Osteoblast (primary cell): ENCODE measurements at places on chromosomes 5 and 9.

DNA sequence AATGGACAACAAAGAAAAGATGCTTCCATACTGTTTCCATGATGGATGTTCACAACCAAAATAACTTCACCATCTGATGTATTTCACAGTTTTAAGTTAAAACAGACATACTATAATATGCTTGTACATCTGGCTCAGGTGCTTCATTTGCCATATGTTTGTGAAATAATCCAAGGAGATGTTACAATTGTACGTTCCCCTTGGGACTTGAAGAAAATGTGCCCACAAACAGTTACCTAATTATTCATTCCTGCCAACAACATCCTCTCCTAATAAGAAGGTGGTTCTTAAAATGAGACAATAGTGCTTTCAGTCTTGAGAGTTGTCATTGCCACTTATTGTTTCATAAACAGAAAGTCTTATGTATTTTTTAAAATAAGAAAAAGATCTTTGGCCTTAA is 33.1 kb upstream of the SMARCA2 start:
- DNase-seq = no peak

GRCh38 chr5:65900746-65901145 is 25.6 kb upstream of the ERBIN start:
- DNase-seq = no peak

- no peak for DNase-seq
Measured at GRCh38 chr9:83238871-83239640, 176.1 kb upstream of the RASEF start.

GRCh38 chr9:892123-892522 is 50.6 kb downstream of the DMRT1 start:
- no peak for DNase-seq

DNA sequence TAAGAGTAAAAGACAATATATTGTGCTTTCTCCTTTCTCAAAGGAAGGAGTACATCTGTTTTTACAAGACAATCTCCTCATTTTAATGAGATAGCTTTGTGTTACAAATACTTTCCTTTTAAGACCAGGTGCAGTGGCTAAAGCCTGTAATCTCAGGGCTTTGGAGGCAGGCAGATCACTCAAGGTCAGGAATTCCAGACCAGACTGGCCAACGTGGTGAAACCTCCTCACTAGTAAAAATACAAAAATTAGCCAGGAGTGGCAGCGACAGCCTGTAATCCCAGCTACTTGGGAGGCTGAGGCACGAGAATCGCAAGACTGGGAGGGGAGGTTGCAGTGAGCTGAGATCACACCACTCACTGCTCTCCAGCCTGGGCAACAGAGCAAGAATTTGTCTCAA is 11.8 kb downstream of the TMEM161B start:
- no peak for DNase-seq

- DNase-seq = no peak
Measured at GRCh38 chr9:35254237-35254636, 92.4 kb downstream of the UNC13B start.

DNA sequence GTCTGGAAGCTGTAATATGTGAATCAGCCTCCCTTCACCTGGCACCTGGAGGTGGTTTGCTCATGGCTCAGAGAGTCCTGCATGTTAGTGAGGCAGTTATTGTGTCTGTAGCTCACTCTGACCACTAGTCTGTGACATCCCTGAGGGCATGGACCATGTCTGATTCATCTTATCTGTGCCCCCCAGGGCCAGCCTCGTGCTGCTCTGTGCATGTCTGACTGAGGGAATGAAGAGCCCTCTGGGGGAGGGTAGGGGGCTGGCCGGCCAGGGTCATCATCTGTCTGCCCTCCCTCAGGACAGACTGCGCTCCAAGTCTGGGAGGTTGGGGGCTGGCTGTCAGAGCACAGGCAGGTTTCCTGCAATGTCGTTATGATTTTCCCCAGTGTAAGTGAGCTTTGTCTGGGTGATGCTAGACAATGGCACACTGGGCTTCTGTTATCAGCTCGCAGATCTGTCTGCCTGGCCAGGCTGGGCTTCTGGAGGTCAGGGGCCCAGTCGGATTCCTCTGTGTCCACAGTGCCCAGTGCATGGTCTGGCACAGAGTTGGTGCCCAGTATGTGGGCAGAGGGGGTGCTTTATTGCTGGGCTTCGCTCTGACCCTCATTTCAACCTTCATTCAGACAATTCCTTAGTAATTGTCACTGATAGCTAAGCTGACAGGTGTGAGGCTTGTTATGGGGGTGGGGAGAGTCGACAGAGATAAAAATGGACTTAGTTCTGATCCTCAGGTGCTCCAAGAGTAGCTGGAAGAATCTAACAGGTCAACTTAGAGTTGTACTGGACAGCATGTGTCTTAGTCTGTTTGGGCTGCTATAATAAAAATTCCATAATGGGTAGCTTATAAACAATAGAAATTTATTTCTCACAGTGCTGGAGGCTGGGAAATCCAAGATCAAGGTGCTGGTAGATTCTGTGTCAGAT is 85.7 kb upstream of the SHB start:
- DNase-seq = peak; percentile 34

GRCh38 chr5:91283899-91284298 is 99.2 kb downstream of the ARRDC3 start:
- DNase-seq = peak; percentile 52

GRCh38 chr5:9692576-9692975 is 62.4 kb upstream of the TAS2R1 start:
- no peak for DNase-seq

- DNase-seq = peak; percentile 43
Measured at GRCh38 chr5:167639766-167640165, 651.7 kb upstream of the WWC1 start.

GRCh38 chr9:119667163-119667562 is 297.9 kb upstream of the BRINP1 start:
- peak; percentile 11 for DNase-seq

DNA sequence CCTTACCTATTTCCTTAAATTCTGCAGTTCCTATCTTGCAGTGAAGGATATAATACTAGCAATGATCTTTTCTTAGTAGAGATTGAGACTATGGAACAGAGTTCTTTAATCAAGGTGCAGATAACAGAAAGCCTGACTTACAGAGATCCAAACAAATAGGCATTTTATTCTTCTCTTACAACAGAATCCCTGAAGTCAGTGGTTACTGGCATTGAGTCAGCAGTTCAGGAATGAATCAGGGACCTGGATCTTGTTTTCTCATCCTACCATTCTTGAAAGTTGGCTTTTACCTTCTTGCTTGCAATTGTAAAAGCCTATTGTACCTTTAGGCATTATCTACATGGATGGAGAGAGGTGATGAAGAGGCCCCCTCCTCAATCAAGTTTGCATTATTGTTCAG is 47.5 kb upstream of the TLE4 start:
- no peak for DNase-seq

GRCh38 chr9:114390952-114391351 is 3.2 kb upstream of the AKNA start:
- DNase-seq = no peak

DNA sequence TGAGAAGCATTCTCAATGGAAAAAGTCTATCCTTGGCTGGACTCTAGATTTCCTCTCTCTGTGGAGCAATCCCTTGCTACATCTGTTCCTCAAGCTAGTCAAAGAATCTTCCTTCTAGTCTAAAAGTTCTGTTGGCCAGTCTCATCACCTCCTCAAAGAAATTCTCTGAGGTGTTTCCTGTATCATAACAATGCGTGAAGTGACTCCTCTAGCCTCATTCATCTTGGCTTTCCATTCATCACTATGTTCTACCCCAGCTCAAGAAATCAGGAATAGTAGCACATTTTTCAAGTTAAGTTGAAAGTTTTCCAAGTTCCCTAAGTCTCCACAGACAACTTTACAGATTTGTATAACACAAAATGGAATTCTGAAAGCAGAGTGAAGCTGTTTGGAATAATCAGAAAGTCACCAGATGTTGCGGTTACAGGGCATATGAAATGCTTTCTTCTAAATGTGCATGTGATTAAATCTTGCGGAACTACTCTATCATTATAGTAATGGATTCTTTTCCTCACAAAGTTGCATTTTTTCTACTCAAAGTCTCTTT is 176.6 kb upstream of the FREM1 start:
- no peak for DNase-seq

DNA sequence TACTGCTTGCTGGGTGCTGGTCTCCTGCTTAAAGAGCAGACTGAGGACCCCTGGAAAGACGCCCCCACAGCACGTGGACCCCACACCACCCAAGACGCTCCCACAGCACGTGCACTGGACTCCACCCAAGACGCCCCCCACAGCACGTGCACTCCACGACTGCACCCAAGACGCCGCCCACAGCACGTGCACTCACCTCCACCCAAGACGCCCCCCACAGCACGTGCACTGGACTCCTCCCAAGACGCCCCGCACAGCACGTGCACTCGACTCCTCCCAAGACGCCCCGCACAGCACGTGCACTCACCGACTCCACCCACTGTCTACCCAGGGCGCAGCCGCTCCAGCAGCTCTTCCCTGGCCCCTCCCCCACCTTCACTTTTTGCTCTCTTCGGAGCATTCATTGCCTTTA is 50.5 kb downstream of the EHMT1 start:
- DNase-seq = peak; percentile 69

GRCh38 chr9:34563262-34563661 is 26.3 kb downstream of the CNTFR start:
- no peak for DNase-seq

- peak; percentile 100 for DNase-seq
Measured at GRCh38 chr9:137422604-137423513, at the start of the genes EXD3 and NOXA1. Gene EXD3, minus strand, starts transcription at chr9:137423162. Its CDS starts 27,805 bp downstream, at chr9:137395357. Gene NOXA1, plus strand, starts transcription at chr9:137423393. Its CDS starts 137 bp downstream, at chr9:137423530.

DNA sequence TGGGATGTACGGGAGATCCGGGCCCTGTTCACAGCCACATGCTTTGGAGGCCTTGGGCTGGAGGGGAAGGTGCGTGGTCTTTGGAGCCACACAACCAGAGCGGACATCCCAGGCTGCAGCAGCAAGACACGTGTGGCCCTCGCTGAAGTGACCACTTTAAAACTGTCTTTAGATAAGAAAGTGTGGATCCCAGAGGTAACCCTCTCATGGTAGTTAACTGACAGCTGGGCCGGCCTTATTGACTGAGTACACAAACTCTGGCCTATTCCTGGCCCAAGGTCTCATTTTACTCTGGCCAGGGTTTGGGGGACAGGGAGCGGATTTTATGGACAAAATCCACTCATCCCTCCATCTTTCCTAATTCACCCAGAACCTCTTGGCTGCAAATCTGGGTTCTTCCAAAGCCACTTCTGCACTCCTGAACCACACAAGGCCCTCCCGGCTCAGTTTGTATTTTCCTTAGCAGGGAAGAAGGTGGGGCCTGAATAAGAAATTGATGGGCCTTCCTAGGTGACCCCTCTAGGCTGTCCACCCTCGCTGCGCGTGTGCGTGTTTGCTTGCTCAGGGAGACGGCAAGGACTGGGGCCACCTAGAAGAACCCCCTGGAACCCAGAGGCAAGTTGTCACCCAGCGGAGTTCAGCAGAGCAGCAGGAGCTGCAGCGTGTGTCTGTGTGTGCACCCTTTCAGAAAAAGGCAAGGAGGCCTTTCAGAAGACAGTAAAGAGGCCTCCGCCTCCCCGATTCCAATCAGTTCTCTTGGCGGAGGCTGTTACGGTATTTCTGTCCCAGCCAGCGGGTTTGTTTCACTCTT is 73.3 kb upstream of the ORM1 start:
- no peak for DNase-seq

DNA sequence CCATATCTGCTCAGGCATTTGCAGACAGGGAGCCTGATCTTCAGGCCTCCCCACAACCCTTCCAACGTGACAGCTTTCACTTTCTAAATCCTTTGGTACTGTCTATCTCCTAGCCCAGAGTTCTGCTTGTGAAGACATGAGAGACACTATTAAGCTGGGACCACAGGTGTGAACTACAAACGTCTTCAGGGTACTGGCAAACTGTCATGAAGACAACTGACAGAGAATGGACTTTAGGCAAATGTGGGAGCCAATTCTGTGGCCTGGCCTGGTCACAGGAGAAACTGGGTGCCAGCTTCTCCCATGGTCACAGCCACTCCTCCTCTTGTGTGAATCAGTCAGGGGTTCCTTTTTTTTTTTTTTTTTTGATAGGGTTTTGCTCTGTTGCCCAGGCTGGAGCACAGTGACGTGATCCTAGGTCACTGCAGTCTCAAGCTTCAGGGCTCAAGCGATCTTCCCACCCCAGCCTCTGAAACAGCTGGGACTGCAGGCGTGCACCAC is 10.4 kb downstream of the TRIM14 start:
- DNase-seq = no peak

DNA sequence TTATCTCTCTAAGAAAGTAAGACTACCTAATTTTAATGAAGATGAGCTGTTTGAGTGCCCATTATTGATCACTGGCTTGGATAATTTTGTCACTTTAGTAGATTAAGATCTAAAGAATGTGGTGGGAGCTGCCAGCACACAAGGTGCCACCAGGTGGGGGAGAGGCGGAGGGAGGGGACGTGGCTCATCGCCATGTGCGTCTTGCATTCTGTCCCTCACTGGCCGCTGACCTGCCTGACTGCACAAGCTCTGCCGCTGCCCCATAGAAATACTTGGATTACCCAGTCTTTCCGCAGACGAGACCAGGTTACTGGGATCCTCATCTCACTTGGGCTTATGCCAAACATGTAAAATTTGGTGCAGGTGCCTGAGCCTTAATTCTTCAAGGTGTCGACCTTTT is 37.6 kb downstream of the RHOBTB3 start:
- DNase-seq = no peak

DNA sequence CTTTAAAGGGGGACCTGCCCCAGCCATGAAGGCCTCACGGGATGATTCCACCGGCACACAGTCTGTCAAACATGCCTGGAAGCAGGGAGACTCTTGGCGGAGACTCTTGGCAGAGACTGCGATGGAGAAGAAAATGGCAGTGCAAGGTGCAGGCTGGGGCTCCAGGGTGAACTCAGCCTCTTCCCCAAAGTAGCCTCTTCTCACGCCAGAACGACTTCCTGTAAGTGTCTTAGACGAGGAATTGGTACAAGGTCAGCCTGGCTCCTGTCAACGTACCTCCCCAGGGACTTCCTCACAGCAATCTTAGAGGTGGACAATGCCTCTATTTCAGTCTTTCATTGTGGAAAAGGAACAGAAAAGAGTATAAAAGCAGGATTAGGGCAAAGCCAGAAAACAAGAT is 109.3 kb downstream of the UGCG start:
- no peak for DNase-seq

DNA sequence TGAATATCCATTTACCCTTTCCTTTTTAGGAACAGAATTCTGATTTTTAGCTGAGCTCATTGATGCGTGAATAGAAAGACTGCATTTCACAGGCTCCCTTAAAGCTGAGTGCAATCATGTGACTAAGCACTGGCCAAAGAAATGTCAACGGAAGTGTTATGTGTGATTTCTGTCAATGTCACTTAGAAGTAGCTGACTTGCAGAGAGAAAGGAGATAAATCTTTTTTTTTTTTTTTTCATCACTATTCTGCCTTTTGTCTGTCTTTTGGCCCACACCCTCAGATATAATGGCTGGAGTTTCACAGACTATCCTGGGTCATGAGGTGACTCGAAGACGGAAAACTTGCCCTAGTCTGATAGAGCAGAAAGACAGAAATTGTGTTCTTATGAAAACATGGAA is 39.3 kb upstream of the SLC27A6 start:
- no peak for DNase-seq
